ENCODE measurements at places on chromosomes 2 and 18. TPM values are rescaled to one million over a fixed set of nuclear protein-coding genes. Genes with fewer than 3 reads are reported as not detected.

The IL1RL2 gene
- not detected for total RNA-seq

The ARL5A gene
- total RNA-seq = 30.3 TPM

The PARD3B gene
- total RNA-seq = 0.66 TPM

DNA sequence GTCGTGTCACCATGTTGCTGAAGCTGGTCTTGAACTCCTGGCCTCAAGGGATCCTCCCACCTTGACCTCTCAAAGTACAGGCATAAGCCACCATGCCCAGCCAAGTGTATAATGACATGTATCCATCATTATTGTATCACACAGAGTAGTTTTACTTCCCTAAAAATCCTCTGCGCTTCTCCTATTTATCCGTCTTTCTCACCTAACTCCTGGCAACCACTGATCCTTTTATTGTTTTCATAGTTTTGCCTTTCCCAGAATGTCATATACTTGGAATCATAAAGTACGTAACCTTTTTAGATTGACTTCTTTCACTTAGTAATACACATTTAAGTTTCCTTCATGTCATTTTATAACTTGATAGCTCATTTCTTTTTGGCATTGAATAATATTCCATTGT, 51.0 kb downstream of the ZC3H15 start:
- DNase-seq = no peak

DNA sequence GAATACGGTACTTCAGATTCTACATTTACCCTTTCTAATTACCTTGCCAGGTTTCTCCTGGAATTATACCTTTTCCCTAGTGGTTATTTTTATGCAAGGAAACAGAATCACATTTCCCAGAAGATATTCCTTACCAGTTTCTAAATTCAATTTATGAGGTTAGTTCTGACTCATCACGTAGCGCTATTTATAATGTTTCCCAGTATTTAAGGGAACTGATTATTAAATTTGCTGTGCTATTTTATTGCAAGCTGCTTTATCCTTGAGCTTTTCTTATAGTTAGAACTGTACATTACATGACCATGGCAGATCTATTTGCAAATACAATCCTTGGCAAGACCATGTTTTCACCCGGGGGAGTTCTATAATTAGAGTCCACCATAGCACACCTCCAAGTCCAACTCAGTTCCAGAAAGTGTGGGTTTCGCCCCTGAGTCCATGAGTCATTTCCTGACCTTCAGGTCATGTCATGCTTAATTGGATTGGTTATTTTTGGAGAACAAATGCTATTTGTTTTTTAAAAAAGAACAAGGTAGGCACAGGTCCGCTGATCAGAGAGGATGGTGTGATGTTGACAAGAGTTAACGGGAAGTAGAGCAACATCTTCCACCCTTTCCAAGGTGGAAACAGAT, 126.6 kb downstream of the ZNF532 start:
- DNase-seq = no peak

- no peak for DNase-seq
These were observed 461.0 kb upstream of the MEX3C start for GRCh38 chr18:51658436-51658835.

DNA sequence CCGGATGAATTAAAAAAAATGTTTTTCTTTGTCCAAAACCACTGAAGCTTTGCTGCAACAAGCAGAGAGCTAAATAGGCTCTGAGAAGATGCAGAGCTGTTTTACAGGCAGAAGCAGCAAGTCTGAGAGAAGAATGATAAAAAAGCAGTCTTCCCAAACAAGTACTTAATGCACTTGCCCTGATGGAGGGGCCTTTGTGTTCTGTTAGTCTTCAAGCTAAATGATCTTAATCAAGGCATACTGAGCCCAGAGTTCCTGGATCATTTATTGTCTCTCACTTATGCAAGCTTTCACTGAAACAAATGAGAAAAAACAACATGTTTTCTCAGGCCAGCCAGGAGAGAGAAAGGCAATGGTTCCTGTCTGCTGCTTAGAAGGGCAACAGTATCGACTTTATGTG, 152.5 kb downstream of the CLIP4 start:
- no peak for DNase-seq

DNA sequence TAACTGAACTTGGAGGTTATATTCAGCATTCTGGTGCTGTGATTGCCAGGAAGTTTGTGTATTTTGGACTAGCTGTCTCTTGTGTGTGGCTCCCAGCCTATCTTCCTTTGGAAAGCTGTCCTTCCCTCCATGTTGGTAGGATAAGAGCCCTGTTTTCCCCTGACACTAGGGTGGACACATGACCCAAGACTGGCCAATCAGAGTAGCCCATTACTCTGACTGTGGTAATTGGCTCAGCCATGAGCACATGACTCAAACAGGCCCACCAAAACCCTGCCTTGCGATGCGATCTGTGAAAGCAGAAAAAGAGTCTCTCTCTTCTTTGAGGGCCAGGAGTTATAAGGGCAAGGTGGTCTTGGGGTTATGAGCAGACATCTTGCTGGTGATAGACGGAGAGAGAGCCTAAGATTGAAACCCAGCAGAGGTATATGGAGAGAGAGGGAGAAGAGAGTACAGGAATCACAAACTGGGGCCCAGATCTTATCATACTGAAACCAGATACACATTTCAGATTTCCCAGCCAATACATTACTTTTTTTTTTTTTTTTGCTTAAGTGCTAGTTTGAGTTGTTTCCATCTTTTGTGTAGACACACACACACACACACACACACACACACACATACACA, 45.3 kb upstream of the SERPINE2 start:
- no peak for DNase-seq

DNA sequence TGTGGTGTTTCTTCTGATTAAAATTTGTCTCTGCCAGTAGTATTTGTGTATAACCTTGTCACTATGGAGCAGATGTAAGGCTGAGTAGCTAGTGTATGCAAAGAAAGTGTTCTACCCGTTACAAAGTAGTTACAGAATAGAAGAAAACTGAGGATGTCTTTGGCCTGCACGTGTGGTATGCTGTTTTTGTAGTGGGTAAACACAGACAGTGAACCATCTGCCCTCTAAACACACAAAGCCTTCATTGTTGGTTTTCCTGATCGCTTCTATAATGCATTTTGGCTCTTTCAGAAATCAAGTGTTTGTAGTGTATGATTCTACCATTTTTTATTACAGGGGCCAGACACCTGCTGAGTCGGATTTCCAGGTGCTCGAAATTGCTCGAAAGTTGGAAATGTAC, 61.5 kb downstream of the FARP2 start:
- DNase-seq = no peak

- DNase-seq = no peak
These were observed 13.7 kb upstream of the INO80C start for GRCh38 chr18:35511428-35511827.

DNA sequence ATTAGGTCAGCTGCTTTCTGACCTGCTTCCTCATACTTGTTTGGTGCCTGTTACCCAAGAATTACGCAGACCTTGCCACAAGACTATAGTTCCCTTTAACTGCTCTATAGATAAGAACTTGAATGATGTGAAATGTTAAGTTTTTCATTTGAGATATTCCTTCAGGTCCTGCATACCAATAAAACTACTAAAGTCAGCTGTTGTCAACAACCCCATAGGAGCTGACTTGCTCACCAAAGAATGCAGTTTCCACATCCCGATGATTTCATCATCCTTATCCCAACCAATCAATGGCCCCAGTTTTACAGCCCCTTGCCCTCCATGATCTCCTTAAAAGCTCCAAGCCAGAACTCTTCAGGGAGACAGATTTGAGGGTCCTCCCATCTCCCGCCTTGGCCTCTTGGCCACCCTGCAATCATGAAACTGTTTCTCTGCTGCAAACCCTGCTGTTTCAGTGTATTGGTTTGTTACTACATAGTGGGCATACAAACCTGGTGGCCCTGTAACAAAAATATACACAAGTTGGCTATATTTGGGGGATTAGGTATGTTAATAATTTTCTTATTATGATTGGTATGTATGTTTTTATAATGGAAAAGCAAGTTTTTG, 396.3 kb upstream of the CHST9 start:
- DNase-seq = no peak

GRCh38 chr2:220247588-220248350, 620.3 kb downstream of the SLC4A3 start:
- DNase-seq = no peak

DNA sequence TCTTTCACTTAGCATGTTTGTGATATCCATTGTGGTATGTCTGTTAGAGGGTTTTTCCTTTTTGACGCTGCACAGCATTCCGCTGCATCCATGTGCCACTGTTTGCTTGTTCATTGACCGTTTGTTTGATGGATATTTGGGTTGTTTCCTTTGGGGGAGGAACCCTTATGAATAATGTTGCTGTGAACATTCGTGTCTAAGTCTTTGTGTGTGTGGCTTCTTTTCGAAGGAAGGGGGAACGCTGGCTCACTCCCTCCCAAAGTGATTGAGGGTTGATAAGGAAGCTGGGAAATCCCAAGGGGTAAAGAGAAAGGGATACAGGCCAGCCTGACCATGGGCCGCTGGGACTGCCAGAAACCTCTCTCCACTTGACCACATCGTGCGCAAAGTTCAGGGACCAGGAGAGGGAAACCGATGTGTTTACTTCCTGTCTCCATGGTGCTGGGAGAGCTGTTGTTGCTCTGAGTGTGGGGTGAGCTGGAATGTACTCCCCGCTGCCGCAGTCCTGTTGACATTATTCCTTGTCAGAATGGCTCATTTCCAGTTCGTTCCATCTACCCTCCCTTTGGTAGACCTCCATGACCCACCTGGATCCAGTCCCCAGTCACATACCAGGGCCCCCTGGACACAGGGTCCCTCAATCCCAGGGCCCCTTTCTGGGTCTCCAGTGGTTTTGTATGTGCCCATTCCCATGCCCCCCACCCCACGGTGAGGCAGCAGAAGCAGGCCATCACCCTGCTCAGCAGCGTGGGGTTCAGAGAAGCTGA, 39.6 kb downstream of the HS1BP3 start:
- DNase-seq = peak; percentile 1

GRCh38 chr2:1481406-1482252, 68.4 kb downstream of the TPO start:
- no peak for DNase-seq

DNA sequence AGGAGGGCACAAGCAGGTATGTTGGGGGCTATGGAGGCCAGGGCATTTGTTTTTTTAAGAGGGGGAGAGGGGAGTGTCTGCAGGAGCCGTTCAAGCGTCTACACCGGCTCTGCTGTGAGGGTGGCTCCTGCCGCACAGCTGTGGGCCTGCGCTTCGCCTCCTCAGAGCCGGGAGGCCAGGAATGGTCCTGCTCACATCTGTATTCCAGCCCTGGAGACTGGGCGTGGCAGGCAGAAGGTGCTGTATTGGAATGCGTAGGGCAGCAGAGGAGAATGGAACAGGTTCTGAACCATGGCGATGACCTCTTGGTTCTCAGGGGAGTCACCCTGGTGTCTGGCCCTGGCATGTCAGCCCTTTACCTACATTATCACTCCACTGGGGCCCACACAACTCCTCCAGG, 26.8 kb upstream of the INHBB start:
- DNase-seq = peak; percentile 5

- no peak for DNase-seq
These were observed 61.7 kb downstream of the MAP4K4 start for GRCh38 chr2:101759162-101759561.
